Central memory CD8-positive, alpha-beta T cell (primary cell): ENCODE measurements at places on chromosomes 11 and 22.

DNA sequence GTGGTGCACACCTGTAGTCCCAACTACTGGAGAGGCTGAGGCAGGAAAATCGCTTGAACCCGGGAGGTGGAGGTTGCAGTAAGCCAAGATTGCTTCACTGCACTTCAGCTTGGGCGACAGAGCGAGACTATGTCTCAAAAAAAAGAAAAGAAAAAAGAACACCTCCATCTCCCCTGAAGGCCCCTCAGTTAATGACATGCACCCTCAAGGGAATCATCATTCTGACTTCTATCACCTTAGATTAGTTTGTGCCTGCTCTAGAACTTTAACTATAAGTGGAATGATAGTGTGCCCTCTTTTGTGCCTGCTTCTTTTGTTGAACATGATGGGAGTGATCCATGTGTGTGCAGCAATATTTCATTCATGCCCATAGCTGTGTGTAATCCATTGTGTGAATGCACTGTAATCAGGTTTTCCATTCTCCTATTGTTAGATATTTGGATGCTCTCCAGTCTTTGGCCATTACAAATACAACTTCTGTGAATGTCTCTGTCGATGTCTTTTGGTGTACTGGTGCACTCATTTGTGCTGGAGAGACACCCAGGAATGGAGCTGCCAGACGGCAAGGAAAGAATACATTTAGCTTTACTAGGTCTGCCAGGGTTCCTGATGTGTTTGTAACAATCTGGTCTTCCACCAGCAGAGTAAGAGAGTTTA is 883 bp upstream of the VPREB3 start:
- peaks cover 6% of the 10 kb centered on the region for H3K4me1 ChIP-seq
- DNase-seq, result no peak
- peaks cover 2% of the 10 kb centered on the region for H3K36me3 ChIP-seq
- H3K4me3 ChIP-seq, result no peak overlapping the region

- peaks cover 59% of the 10 kb centered on the region for H3K4me1 ChIP-seq
- H3K36me3 ChIP-seq, result peaks cover 22% of the 10 kb centered on the region
- H3K4me3 ChIP-seq, result peak overlapping the region; percentile 95
- no peak for DNase-seq
Measured at GRCh38 chr11:59141673-59142460, 789 bp upstream of the FAM111A start.

- H3K27ac ChIP-seq, result no peak overlapping the region
- H3K27me3 ChIP-seq, result no peaks in the 10 kb centered on the region
- no peaks in the 10 kb centered on the region for H3K36me3 ChIP-seq
- H3K4me3 ChIP-seq, result no peak overlapping the region
- no peak for DNase-seq
Measured at GRCh38 chr22:33114565-33114964, 56.4 kb upstream of the SYN3 start.

- peaks cover 2% of the 10 kb centered on the region for H3K36me3 ChIP-seq
- no peaks in the 10 kb centered on the region for H3K27me3 ChIP-seq
- no peak overlapping the region for H3K4me3 ChIP-seq
- no peak overlapping the region for H3K27ac ChIP-seq
- peaks cover 36% of the 10 kb centered on the region for H3K4me1 ChIP-seq
- DNase-seq, result no peak
Measured at GRCh38 chr22:37273846-37274225, 8.5 kb upstream of the CYTH4 start.

GRCh38 chr11:130786586-130786985 is 129.7 kb downstream of the SNX19 start:
- no peak overlapping the region for H3K4me3 ChIP-seq
- H3K4me1 ChIP-seq, result no peaks in the 10 kb centered on the region

GRCh38 chr22:46542011-46542985 is 4.9 kb upstream of the CELSR1 start:
- peaks cover 59% of the 10 kb centered on the region for H3K27me3 ChIP-seq
- no peaks in the 10 kb centered on the region for H3K36me3 ChIP-seq

DNA sequence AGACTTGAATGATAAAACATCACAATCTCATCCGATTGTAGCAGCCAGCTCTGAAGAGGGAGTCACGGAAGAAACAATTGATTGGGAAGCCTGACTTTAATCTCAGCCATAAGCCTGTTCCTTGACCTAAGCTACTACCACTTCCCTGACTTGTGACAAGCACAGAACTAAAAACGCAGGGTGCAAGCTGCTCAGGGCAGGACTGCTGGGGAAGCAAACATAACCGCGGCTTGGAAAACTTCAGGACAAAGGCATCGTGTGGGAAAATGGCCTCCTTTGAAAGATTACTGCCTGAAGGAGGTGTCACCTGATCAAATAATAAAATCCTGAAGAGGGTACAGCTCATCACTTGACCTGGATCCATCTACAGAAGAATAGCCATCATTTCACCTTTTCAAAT is 595.3 kb upstream of the CADM1 start:
- no peak overlapping the region for H3K4me3 ChIP-seq
- no peaks in the 10 kb centered on the region for H3K4me1 ChIP-seq
- no peak for DNase-seq
- H3K36me3 ChIP-seq, result no peaks in the 10 kb centered on the region

DNA sequence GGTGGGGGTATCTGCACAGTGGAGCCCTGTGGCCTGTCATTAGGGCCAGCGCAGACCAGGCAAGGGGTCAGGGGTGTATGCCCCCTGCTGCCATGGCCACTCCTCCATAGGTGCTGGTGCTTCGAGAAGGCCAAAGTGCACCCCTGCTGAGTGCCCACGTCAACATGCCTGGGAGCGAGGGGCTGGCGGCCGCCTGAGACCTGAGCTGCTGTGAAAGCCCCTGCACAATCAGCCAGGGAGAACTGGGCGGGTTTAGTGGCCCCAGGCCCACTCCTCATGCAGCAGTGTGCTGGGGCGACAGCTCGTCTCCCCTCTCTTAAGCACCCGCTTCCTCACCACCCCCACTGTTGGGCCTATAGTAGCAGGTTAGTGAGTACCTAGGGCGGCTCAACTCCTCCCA is 14.0 kb downstream of the ZDHHC24 start:
- no peak for DNase-seq
- peaks cover 16% of the 10 kb centered on the region for H3K4me1 ChIP-seq
- H3K36me3 ChIP-seq, result peaks cover 26% of the 10 kb centered on the region
- no peak overlapping the region for H3K4me3 ChIP-seq
- H3K27me3 ChIP-seq, result no peaks in the 10 kb centered on the region

- H3K4me1 ChIP-seq, result no peaks in the 10 kb centered on the region
- no peaks in the 10 kb centered on the region for H3K36me3 ChIP-seq
- H3K27me3 ChIP-seq, result peaks cover 19% of the 10 kb centered on the region
Measured at GRCh38 chr11:27200779-27201453, 160.3 kb downstream of the BBOX1 start.

GRCh38 chr11:98411777-98412176 is 609.0 kb upstream of the CNTN5 start:
- no peak overlapping the region for H3K27ac ChIP-seq
- H3K27me3 ChIP-seq, result no peaks in the 10 kb centered on the region
- no peak for DNase-seq
- peaks cover 2% of the 10 kb centered on the region for H3K36me3 ChIP-seq
- H3K4me1 ChIP-seq, result no peaks in the 10 kb centered on the region

GRCh38 chr11:6931146-6931713 is 5.0 kb downstream of the ZNF215 start:
- peaks cover 15% of the 10 kb centered on the region for H3K4me1 ChIP-seq
- peaks cover 2% of the 10 kb centered on the region for H3K36me3 ChIP-seq
- H3K4me3 ChIP-seq, result no peak overlapping the region
- H3K27me3 ChIP-seq, result peaks cover 78% of the 10 kb centered on the region

DNA sequence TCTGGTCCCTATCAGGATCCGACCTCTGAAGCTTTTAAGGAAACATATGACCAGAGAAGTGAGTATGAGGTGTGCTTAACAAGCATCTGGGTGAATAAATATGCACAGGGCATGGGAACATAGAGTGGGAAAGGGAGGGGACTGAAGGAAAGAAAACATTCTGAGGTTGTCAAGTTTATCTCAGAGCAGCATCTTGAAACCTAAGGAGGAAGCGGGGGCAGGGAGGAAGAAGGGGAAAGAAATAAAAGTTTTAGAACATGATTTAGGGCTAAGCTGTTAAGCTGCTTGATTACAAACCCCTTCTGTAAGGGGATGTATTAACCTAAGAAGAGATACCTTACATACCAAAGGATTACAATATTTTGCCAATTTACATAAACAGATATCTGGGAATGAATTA is 24.0 kb upstream of the SC5D start:
- H3K27ac ChIP-seq, result no peak overlapping the region
- DNase-seq, result no peak
- no peaks in the 10 kb centered on the region for H3K36me3 ChIP-seq

- H3K36me3 ChIP-seq, result no peaks in the 10 kb centered on the region
- H3K27ac ChIP-seq, result no peak overlapping the region
- no peaks in the 10 kb centered on the region for H3K4me1 ChIP-seq
- H3K27me3 ChIP-seq, result peaks cover 31% of the 10 kb centered on the region
- no peak overlapping the region for H3K4me3 ChIP-seq
Measured at GRCh38 chr11:130625578-130626306, 177.3 kb downstream of the ADAMTS15 start.

- no peaks in the 10 kb centered on the region for H3K36me3 ChIP-seq
- no peak for DNase-seq
- H3K4me1 ChIP-seq, result no peaks in the 10 kb centered on the region
- H3K4me3 ChIP-seq, result no peak overlapping the region
Measured at GRCh38 chr22:25839755-25840154, 97.8 kb downstream of the MYO18B start.

DNA sequence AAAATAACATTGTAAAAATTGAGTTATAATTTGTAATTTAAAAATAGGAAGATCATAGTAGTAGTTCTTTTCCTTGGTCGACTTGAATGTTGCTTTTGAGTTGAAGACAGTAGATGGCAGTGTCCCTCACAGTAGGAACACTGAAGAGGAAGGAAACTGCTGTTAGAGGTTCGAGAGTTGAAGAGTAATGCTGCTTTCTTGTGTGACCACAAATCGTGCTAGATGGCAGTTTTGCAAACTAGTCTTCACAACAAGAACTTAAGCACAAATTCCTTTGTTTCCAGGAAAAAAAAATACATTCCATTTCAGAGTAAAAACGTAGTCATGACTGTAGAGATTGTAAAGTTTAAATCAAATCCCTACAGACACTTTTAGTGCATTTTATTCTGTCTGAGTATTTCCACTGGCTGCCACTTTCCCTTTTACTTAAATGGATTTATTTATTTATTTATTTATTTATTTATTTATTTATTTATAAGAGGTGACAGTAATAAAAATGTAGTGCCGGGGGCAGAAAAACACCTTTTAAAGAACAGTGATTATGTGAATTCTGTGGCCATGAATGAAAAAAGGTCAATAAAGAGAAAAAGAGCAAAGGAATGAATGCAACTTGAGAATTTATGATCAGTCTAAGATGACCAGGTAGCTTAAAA is 54.6 kb downstream of the SPECC1L start:
- no peaks in the 10 kb centered on the region for H3K27me3 ChIP-seq
- peaks cover 41% of the 10 kb centered on the region for H3K36me3 ChIP-seq
- no peak for DNase-seq
- no peak overlapping the region for H3K4me3 ChIP-seq
- H3K27ac ChIP-seq, result no peak overlapping the region

DNA sequence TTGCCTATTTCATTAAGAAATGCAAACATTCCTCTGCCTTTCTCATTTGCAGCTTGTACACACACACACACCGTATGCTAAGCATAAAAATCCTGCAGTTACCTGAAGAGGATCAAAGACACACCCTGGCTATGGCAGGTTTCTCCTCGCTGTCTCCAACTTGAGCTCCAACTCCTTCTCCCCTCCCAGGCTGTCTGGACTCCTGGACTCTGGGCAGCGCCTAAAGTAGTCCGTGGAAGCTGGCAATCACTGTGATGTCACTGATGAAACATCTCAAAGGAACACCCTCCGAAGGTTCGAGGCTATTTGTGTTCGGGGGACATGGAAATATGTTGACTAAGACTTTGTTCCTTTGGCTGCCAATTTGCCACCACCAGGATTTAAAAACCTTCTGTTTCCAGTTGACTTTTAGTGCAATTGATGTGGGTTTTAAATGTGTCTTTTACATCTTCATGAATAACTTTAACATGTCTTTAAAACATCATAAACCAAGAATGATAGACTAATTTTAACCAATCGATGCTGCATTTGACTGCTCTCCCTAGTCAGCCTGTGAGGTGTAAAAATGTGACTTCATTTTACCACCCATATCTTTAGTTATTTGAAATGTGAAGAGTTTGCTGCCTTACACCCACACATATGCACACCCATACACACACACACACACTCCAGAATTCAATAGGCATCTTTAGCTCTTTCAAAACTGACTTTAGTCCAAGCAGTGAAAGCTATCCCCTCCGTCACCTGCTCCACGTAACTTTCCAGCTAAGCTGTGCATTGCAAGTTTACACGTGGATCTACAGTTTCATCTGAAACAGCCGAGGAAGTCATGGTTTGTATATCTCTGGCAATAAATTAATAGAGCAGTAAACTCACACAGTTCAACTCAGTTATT is at the start of gene SLN:
TSS of gene SLN (minus strand) at position 196 of the 895 bp plus-strand sequence.
- DNase-seq, result no peak
- H3K36me3 ChIP-seq, result peaks cover 1% of the 10 kb centered on the region
- H3K4me1 ChIP-seq, result no peaks in the 10 kb centered on the region
- H3K27me3 ChIP-seq, result peaks cover 80% of the 10 kb centered on the region
- H3K27ac ChIP-seq, result no peak within 1 kb of the TSS

- no peak for DNase-seq
- no peaks in the 10 kb centered on the region for H3K4me1 ChIP-seq
- H3K36me3 ChIP-seq, result no peaks in the 10 kb centered on the region
- no peak overlapping the region for H3K4me3 ChIP-seq
- H3K27me3 ChIP-seq, result no peaks in the 10 kb centered on the region
Measured at GRCh38 chr11:82308979-82309378, 424.7 kb downstream of the FAM181B start.

GRCh38 chr22:23393721-23394320 is 186.3 kb downstream of the IGLL1 start:
- H3K27me3 ChIP-seq, result no peaks in the 10 kb centered on the region
- H3K36me3 ChIP-seq, result no peaks in the 10 kb centered on the region
- H3K4me1 ChIP-seq, result no peaks in the 10 kb centered on the region
- H3K27ac ChIP-seq, result no peak overlapping the region
- no peak for DNase-seq
- no peak overlapping the region for H3K4me3 ChIP-seq

- no peaks in the 10 kb centered on the region for H3K4me1 ChIP-seq
- H3K4me3 ChIP-seq, result no peak overlapping the region
- no peaks in the 10 kb centered on the region for H3K36me3 ChIP-seq
- DNase-seq, result no peak
- peaks cover 10% of the 10 kb centered on the region for H3K27me3 ChIP-seq
- no peak overlapping the region for H3K27ac ChIP-seq
Measured at GRCh38 chr11:124394408-124394807, 4.4 kb downstream of the OR8B3 start.

GRCh38 chr11:120660024-120660565 is 148.5 kb downstream of the GRIK4 start:
- H3K27ac ChIP-seq, result no peak overlapping the region
- no peaks in the 10 kb centered on the region for H3K36me3 ChIP-seq
- H3K4me3 ChIP-seq, result no peak overlapping the region
- peaks cover 39% of the 10 kb centered on the region for H3K27me3 ChIP-seq

DNA sequence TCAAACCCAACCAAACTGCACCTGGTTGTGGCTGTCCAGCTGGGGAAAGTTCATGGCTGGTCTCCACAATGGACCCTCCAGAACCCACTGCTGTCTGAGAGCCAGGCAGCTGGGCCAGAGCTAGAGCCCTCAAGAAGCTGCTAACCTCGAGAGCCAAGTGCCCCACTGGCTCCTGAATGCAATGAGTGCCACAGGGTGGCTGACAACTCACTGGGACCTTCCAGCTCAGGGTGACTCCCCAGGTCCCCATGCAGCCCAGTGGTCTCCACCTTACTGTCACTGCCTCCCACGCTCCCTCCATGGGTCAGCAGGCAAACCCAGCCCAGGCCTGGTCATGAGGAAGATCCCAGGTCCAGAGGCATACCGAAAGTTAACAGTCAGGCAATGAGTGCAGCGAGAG is 8.0 kb upstream of the CHST1 start:
- no peak for DNase-seq
- H3K36me3 ChIP-seq, result no peaks in the 10 kb centered on the region
- H3K4me3 ChIP-seq, result no peak overlapping the region
